Activated T-helper 17 cell treated with anti-CD3 and anti-CD28 coated beads, Interleukin-2, amount 50 U/mL, for 72 hours (primary cell): ENCODE measurements at places on chromosomes 13 and 19.

- ATAC-seq: no peak
Measured at GRCh38 chr19:1441677-1442438, 3.7 kb downstream of the RPS15 start.

- no peak for ATAC-seq
Measured at GRCh38 chr19:43673637-43674036, 3.7 kb upstream of the PLAUR start.

- peak; percentile 18 for ATAC-seq
Measured at GRCh38 chr13:41199079-41199478, 4.7 kb upstream of the KBTBD7 start.

DNA sequence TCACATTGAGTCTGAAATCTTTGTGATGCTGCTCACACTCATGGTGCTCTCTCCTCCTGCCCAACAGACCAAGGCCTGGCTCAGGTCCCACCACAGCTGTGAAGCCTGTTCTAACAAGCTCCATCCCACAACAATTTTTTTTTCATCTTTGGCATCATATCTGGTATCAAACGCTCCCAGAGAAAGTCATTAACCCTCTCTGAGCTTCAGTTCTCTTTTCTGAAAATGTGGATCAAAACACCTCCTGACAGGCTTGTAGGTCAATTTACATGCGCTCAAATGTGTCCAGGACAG is 224.4 kb downstream of the LACC1 start:
- no peak for ATAC-seq

GRCh38 chr19:28307487-28307886 is 905.5 kb downstream of the UQCRFS1 start:
- no peak for ATAC-seq

GRCh38 chr19:38597075-38597474 is 20.7 kb downstream of the MAP4K1 start:
- ATAC-seq: no peak

DNA sequence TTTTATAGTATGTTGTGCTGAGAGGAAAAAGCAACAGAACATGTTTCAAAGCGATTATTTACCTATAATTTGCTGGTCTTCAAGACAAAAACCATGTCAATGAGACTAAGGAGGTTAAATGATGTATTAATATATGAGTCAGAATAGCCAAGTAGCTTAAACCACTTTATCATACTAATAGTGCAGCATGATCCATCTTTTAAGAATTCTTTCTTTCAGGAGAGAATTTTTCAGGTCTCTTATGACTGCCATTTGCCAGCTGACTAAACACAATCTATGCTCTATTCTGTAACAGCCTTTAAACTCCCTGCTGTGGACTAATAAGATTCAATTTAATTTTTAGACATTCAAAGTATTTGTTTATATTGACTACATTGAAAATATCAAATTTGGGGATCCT is 93.7 kb downstream of the TRPC4 start:
- no peak for ATAC-seq

GRCh38 chr13:105087945-105088344 is 1447.5 kb downstream of the EFNB2 start:
- ATAC-seq: no peak

DNA sequence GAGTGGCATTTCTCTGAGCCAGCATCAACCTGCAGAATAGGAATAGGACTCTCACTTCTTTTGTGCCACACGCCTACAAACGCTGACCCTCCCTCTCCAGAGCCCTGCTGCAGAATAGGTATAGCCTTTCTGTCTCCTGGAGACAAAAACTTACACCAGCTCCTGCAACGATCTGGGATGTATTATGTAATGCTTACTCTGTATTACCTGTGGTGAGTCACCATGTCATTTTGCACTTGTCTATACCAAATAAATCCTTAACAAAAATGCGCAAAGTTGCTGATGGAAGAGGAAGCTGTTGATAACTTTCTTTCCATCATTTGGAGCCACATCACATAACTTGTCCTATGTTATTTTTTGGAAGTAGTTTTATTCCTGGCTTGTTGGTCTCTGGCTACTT is 155.8 kb upstream of the FNDC3A start:
- no peak for ATAC-seq

DNA sequence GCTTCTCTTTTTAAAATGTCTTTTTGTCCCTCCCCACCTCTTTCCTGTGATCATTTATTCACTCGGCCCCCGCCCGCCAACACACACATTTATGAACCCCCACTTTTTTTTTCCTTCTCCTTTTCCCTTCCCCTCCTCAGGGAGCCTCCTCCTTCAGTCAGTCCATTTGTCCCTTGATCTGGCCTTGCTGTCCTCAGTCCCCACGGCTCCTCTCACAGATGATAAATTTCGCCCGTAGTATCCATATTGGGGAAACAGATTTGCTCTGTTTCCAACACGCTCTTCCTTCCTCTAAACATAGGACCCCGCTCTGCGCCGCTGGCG is 2.0 kb downstream of the GSX1 start:
- ATAC-seq: no peak

DNA sequence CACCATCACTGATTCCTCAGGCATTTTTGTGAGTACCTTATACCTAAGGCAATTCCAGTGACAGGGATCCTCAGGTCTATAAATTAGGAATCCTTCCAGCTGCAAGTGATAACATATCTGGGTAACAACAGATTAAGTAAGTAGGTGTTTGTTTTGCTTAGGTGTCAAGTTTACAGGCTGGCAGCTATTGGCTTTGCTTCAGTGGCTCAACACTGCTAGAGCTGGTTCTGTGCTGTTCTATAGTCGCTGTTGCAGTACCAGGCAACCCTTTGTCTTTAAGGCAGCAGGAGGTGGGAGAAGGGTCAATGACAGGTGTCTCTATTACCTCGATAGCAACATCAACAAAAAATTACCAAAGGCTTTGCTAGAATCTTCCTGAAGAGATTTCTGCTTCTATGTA is 27.0 kb downstream of the SLC10A2 start:
- no peak for ATAC-seq

GRCh38 chr19:14871619-14872230 is 14.2 kb downstream of the OR7A17 start:
- no peak for ATAC-seq

DNA sequence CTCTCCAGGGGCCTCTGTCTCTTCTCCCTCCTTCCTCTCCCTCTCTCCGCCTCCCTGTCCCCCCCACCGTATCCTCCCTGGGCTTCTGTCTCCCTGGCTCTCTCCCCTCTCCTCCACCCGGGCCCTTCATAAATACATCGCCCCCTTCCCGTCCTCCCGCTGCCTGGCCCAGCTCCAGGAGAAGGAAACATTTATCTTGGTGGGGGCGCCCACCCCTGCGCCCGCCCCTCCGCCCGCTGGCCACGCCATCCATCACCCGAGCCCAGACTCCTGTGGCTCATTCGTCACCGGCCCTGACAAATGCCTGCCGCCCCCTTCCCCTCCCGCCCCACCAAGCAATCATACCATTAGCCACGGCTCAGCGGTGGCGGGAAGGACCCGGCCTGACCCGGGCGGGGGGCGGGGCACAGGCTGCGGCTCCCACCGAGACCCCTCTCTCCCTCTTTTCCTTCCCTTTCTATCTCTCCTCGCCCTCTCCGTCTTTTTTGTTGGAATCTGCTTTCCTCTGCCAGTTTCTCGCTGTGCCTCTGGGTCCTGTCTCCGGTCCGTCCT is 2.6 kb upstream of the MEIS3 start:
- no peak for ATAC-seq

GRCh38 chr13:30266756-30267155 is 40.6 kb downstream of the KATNAL1 start:
- ATAC-seq: no peak

- ATAC-seq: no peak
Measured at GRCh38 chr13:80000684-80001509, 340.0 kb downstream of the SPRY2 start.

DNA sequence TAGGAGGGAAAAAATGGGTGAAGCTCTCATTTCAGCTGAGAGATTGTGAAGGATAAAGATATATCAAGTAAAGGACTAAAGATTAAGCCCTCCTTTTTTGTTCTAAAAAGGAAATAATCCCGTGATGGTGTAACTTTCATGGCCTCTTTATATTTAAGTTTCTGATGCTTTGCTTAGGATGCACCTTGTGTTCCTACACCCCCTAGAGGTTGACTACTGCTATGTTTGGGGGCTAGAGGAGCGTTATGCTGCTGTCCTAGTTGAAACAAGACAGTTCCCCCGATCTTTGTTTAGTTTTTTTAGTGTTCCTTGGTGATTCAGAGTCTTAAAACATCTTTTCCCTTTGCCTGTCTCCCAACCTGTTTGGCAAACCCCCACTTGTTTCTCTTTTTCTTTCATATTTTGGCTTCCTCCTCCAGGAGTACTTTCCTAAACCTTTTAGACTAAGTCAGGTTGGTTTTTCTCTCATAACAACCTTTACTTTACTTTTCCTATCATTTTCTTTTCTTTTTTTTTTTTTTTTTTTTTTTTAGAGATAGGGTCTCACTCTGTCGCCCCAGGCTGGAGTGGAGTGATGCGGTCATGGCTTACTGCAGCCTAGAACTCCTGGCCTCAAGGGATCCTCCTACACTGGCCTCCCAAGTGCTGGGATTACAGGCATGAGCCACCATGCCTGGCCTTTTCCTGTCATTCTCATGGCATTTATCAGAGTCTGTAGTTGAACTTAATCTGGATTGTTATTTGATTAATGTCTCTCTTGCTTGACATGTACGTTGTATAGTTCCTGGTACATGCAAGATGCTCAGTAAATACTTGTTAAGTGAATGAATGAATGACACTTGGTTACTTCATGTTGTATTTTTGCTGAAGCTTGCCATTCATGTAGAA is 2.8 kb downstream of the UBA2 start:
- ATAC-seq: peak; percentile 35

GRCh38 chr19:5099701-5100221 is 130.8 kb downstream of the KDM4B start:
- ATAC-seq: no peak

DNA sequence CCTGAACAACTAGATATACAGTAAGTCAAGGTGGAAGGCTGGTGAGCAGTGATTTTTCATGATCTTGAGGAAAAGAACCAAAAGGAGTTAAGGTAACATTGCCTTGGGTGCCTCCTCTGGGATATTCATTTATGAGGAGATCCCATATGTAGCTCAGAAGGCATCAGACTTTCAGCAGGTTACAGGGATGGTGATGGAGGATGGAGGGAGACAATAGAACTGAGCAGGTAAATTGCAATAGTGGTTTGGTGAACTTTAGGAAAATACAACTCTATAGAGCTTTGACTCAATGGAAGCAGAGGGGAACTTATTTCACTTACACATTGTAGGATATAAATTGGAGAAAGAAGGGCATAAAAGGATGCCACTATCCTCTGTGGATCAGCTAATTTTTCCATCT is 243.4 kb upstream of the SPRY2 start:
- no peak for ATAC-seq

DNA sequence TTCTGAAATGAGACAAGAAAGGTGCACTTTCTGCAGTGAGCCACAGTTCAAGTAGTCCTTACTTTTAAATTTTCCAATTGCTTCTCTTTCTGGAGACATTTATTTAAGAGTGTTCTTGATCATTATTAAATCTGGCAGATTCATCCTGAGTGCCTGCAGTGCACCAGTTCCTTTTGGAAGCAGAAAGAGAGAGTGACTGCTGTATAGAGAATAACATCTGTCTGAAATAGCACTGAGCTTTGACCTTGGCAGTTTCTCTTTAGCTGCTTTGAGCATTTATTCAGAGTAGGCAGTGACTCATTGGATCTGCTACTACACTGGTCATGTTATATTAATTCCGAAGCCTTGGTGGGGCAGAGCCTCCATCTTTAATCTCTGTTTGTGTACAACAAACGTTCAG is 1373.7 kb downstream of the PCDH9 start:
- ATAC-seq: no peak

GRCh38 chr19:44512326-44513298 is 12.3 kb upstream of the ZNF180 start:
- ATAC-seq: peak; percentile 23

GRCh38 chr13:71751073-71751472 is 115.9 kb downstream of the DACH1 start:
- no peak for ATAC-seq

DNA sequence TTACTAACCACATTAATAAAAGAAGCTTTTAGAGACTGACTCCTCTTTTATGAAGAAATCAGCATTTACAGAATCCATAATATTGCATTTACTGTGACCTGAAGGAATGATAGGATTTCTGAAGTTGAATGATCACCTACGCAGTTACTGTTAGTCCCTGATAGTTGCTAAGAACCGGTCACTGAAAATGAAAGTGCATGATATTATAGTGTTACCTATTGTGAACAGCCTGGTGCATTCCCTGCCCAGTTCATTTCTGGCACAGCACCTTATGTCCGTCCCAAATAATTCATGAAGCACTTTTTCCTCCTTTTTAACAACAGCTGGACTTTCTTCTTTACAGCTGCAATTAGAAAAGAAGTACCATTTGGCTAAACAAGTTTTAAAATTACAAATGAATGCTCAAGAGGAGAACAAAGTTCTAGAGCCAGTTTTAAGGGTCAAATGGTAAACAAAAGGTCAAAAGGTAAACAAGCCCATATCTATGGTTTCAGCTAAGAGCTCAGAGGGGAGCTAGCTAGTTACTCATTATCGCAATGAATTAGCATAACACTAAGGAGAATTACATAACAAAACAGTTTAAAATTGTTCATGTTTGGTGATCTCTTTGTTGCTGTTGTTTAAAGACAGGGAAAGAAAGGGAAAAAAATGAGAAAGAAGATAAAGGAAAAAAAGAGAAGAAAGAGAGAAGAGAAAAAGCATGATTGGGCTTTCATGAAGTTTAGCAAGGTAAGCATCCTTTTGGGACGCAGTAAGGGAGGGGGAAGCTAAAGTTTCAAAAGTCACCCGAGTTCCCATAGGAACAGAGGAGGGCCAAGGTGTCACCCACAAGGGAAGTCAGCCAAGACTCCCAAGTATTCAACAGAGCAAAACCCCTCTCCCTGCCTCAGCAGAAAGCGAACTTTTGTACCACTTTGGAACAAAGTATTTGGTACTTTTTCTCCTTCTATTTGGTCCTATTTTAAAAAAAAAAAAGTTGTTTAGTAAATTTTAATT is 50.2 kb downstream of the FLT3 start:
- peak; percentile 25 for ATAC-seq

GRCh38 chr19:46173886-46174480 is 25.9 kb downstream of the IGFL2 start:
- no peak for ATAC-seq

GRCh38 chr19:52963247-52963618 is 552 bp upstream of the ZNF816 start:
- peak; percentile 16 for ATAC-seq

DNA sequence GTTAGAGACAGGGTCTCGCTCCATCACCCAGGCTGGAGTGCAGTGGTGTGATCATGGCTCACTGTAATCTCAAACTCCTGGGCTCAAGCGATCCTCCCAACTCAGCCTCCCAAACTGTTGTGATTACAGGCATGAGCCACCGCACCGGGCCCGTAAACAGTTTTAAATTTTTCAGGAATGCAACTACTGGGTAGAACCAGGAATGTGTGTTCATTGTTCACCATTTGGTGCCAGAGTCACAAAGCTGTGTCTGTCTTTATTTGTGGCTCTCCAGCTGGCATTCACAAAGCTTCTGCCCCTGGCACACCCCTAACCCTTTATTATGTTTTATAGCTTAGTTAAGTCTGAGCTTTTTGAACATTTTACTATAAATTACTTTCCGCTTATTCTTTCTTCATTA is 19.8 kb upstream of the ACP7 start:
- no peak for ATAC-seq

GRCh38 chr19:1608359-1609102 is 3.3 kb upstream of the UQCR11 start:
- no peak for ATAC-seq

GRCh38 chr19:48708471-48708870 is 11.1 kb downstream of the MAMSTR start:
- no peak for ATAC-seq

GRCh38 chr19:42229855-42230351 is 9.8 kb downstream of the ZNF526 start:
- no peak for ATAC-seq

GRCh38 chr13:34417896-34418295 is 524.2 kb upstream of the NBEA start:
- no peak for ATAC-seq

- no peak for ATAC-seq
Measured at GRCh38 chr13:68152414-68152813, 922.3 kb upstream of the PCDH9 start.
